Left colon (tissue), 2 donors: ENCODE measurements at places on chromosomes 4 and X. TPM values are rescaled to one million over a fixed set of nuclear protein-coding genes. Genes with fewer than 3 reads are reported as not detected.

- DNase-seq = no peak
Observed at GRCh38 chr4:93480452-93480851, 348.1 kb upstream of the ATOH1 start.

DNA sequence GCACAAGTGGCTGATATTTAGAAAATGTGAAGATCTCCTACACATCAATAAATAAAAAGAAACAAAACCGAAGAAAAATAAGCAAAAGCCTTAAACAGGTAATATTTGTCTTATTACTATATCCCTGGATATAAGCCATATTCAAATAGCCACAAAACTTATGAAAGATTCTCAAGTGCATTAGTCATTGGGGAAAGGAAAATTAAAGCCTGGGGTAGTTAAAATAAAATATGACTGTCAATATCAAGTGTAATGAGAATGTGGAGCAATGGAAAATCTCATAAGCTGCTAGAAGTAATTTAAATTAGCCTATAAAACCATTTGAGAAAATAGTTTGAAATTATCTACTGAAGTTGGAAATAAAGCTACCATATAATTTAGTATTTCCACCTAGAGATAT lies 399.9 kb downstream of the GASK1B start:
- DNase-seq = no peak

Gene SPACA5B
- not detected for total RNA-seq

DNA sequence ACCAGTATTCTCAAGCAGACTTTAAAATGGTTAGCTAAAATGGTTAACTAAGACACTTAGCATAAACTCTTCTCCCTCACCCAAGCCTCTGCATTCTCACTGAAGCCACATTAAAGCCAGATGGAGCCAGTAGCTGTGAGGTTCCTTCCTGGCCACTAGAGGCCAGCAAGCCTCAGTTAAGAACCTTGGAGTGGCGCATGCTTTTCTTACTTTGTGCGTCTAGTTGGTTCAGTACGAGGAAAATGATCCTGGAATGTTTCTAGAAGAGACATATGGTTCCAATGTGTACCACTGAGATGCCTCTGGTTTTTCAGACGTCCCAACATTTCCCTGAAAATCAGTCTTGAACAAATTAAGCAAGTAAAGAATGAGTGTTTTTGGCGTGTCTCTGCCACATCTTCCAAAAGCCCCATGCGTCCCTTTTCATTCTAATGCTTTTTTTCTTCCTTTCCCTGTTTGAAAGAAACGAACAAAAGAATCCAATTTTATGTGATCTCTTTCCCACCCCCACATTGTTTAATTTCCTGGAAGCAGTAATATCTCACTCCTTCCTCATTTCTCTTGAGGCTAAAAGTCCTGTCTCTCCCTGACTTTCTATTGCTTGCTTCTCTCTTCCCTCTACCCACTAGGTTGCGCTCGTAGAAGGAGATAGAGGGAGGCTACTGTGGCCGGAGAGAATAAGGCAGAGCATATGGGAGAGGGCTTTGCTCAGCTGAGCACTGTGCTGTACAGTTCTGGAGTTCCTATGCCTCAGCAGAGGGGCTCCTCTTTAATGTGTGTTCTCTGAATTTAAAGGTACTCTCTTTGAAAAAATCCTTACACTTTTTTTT lies 82.9 kb upstream of the TAB3 start:
- no peak for DNase-seq

DNA sequence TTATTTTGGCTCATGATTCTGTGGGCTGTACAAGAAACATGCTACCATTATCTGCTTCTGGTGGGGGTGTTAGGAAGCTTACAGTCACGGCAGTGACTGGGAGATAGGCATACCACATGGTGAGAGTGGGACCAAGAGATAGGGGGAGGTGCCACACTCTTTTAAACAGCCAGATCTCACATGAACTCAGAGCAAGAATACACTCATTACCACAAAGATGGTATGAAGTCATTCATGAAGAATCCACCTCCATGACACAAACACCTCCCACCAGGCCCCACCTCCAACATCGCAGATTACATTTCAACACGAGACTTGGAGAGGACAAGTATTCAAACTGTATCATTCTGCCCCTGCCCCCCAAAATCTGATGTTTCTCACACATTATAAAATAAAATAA lies 2396.7 kb downstream of the PCDH7 start:
- DNase-seq = no peak
